Left lung (tissue), 14 donors: ENCODE measurements at places on chromosomes 5 and 9.

DNA sequence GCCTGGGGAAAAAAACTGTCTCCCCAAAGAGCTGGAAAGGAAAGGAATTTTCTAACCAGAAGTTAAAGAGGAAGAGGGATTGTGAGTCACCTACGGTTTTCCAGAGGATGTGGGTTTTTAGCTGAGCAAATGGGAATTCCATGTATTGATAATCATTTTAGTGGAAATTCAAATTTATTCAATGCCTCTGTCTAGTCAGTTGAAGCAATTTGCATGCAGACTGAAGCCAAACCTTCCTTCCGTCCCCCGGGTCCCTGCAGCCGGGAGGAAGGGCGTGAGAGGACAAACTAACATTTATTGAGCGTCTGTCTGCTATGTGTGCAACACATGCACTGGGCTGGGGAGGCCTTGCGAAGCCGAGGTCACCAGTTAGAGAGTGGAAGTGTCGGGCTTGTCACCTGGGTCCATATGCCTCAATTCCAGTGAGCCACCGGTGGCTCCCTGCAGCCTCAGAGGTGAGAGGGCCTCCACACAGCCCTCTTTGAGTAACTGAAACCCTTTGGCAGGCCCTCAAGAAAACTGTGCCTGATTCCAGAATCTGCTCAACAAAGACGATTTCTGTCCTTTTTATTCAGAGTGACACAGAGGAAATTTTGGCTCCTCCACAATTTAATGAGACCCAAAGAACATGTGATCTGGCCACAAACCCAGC is 70.3 kb downstream of the COL27A1 start:
- DNase-seq = no peak

GRCh38 chr5:169037466-169037865 is 263.5 kb downstream of the SLIT3 start:
- DNase-seq = peak; percentile 55

DNA sequence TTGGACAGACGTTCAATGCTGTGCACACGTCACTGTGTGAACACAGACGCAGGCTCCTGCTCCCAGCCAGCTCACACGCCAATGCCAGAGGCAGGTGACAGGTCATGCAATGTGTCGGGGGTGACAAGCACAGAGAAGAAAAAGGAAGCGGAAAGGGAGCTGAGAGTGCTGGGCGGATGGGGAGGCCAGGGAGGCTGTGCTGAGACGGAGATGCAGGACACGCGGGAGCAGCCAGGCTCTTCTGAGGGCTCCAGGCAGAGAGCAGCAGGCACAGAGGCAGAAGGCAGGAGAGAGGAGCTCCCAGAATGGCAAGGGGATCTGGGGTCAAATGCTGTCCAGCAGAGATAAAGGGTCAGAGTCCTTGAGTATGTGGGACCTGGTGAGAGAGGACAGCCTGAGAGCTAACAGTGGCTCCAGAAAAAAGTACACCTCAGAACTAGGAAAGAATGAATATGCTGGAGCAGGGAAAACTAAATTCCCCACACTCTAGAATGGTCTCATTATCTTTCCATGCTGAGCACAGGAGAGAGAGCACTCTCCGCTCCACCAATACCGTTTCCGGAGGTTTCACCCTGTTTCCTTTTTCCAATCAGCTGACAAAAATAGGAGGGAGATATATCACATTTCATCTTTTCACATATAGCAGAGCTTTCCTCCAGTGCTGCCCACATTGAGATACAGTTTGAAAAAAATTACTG is 32.8 kb upstream of the NSMF start:
- DNase-seq = no peak

DNA sequence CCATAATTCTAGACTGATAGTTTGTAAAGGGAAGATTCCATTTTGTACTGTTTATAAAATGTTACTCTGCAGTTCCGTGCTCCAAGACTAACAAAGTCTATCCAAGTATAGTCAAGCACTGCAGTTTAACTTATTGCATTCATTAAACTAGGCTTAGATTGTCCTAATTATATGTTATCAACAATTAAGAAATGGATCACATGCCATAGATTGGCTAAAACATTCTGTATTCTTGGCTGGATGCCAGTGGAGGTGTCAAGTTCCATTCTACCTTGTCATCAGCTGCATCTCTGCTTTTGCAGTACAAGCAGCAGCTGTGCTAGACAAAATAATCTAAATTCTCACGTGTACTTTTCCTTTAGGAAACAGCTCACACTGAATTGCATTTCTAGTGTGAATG is 69.4 kb upstream of the MEF2C start:
- DNase-seq = no peak

GRCh38 chr9:121059998-121060636 is 10.0 kb upstream of the C5 start:
- no peak for DNase-seq

GRCh38 chr9:95138474-95138873 is 179.0 kb downstream of the FANCC start:
- DNase-seq = no peak

- DNase-seq = peak; percentile 90
Measured at GRCh38 chr9:22446589-22446949, at the start of gene DMRTA1. DMRTA1 (plus strand) TSS chr9:22446824; CDS start chr9:22447066, 242 bp downstream.

- no peak for DNase-seq
Measured at GRCh38 chr9:86649913-86650312, 295.7 kb upstream of the TUT7 start.

DNA sequence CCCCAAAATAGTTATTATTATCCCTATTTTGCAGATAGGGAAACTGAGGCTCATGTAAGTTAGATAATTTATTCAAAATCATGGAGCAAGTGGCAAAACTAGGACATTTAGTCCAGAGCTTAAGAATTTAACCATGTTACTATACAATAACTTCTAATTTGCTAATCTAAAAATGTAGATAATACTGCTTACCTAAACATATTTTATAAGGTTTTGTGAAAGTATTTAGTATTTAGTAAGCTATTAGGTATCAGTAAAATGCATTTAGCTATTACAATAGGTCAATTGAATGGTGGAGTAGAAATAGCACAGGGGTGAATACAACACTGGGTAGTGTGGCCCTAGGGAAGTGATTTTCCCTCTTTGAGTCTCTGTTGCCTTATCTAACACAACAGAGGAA is 648.3 kb downstream of the KIF4B start:
- DNase-seq = no peak

GRCh38 chr5:1787472-1788047 is 12.1 kb downstream of the MRPL36 start:
- DNase-seq = peak; percentile 57

- no peak for DNase-seq
Measured at GRCh38 chr5:120432861-120433260, 31.2 kb upstream of the PRR16 start.

DNA sequence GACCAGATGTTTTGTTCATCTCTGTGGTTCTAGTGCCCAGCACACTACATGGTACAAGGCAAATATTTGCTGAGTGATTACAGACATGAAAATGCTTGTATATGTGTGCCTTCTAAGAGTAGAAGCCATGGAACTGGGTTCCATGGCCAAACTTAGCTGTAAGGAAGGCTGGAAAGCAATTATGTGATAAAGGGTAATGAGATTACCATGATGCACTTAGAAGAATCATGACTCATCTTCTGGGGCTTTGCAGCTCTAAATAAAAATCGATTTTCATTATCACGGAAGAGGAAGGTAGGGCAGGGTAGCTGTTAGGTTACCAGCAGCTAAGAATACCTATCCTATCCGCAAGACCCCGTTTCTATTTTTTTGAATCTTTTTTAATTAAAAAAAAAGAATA is 28.0 kb downstream of the RFK start:
- no peak for DNase-seq

- DNase-seq = no peak
Measured at GRCh38 chr5:150009671-150010387, 9.3 kb downstream of the HMGXB3 start.

DNA sequence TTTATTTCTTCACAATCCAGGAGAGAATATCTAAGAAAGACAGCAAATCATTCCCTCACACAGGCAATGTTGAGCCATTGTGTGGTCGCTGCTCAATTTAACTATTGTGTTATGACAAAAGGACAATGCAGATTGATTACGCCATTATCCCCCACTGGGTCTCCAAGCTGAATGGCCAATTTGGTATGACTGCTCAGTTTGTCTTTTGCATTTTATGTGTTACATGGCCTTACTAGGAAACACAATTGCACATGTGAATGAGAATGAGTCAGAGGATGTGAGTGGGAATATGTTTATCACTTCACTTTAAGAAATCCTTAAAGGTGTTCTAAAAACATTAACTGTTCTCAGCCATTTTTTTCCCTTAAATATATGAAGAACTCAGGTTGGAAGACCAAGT is 108.3 kb downstream of the FAM174A start:
- no peak for DNase-seq

DNA sequence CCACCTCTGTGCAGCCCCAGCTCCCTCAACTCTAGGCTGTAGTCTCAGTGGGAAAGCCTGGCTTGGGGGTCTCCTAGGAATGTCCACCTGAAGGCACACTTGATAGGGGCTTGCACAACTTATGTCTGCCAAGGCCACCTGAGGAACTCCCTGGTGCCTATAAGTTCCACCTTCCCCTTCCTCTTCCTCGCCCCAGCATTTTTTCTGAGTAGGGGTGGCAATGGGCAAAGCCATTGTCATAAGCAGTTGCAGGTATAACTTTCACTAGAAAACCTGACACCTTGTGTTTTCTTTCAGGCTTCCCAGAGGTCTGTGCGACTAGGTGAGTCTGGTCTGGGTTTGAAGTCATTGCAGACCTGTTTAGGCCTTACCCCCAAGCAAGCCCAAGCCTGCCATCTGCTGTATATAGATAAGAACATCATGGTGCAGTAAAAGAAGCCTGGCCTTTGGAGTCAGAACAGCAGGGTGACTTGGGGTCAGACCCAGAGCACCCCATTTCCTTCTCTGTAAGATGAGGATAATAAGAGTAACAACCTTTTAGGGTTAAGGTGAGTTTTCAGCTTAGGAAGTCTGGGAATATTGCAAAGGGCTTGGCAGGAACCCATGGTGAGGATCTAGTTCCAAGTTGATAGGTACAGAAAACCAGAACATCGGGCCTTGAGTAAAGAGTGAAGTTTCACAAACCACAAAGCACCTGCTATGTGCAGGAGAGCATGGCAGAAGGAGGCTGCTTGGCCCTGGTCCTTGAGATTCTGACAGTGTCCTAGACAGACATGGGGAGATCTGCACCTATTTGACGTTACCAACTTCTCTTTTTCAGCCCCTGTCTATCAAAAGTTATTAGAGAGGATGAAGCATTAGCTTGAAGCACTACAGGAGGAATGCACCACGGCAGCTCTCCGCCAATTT is 33.8 kb downstream of the TGFBI start:
- no peak for DNase-seq

GRCh38 chr5:91418158-91418557 is 35.0 kb upstream of the ARRDC3 start:
- no peak for DNase-seq

- DNase-seq = no peak
Measured at GRCh38 chr5:173534664-173535063, 81.8 kb downstream of the BOD1 start.

- DNase-seq = no peak
Measured at GRCh38 chr5:36878392-36879082, 2.0 kb downstream of the NIPBL start.

GRCh38 chr9:132008855-132009812 is 70.5 kb downstream of the MED27 start:
- no peak for DNase-seq

DNA sequence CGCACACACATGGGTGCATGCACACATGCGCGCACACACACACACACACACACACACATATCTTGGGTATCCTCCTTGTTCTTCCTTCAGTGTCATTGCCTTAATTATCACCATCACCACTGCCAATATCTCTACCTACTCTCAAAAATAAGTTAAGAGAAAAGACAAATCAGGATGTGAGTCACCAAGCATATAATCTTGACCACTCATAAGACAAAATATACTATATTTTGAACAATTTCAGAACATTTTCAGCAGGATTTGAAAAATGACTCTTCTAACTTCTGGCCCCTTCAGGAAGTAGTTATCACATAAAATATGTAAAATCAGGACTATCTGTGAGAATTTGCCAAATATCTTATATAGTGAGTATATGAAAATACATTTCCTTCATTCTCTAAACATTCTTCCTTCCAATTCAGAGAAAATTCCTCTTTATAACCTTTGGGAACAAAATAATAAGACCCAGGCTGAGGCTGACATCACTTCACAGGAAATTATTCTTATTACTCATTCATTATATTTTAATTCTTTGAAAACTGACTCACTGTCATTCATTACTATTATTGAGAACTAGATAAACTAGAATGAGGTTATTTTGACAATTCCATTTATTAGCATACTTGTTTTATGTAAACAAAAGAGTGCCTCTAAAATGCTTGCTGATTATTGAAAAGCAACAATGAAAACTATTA is 772.0 kb upstream of the ACO1 start:
- no peak for DNase-seq

DNA sequence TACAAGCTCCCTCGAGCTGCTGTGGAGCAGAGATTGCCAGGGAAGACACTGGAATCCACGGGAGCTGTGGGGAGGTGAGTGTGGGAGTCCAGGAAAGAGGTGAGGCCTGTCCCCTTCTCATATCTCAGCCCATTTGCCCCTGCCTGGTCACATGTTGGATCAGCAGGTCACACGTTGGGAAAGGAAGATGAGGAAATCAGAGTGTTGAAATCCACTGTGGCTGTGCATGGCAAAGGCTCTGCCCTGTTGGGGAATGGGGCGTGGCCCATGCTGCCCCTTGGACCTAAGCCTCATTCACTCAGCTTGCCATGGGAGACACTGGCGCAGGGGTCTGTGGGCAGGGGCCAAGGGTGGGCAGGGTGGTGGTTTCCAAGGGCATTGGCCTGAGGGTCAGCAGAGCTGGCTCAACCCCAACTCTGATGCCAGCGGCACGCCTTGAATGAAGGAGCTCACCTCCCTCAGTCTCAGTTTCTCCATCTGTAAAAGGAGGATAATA is 85.4 kb upstream of the CPEB4 start:
- DNase-seq = peak; percentile 79

- DNase-seq = no peak
Measured at GRCh38 chr9:20477940-20478620, 144.2 kb downstream of the MLLT3 start.

GRCh38 chr5:129905473-129906176 is 1.4 kb downstream of the CHSY3 start:
- peak; percentile 34 for DNase-seq

DNA sequence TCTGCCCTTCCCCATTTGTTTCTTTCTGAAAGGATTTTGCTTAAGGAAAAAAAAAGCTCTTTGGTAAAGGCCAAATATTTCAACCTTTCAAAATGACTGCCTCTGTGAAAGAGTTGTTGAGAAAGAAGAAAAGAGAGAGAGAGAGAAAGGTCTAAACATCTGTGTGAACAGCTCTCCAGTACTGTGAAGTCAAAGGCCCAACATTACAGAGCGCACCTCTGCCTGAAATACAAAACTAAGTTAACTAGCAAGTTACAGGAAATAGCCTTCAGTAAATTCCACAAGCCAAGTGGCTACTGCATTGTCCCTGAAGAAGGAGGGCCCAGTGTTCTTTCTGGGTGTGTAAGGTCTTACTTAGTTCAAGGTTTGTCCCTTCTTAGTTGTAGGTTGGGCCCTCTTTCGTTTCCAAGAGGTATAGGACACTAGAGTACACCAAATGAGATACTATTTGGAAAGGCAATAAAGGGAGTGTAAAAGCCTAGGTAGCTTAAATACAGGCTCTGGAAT is 104.4 kb downstream of the THBS4 start:
- DNase-seq = no peak
